Activated CD4-positive, alpha-beta T cell treated with anti-CD3 and anti-CD28 coated beads, Interleukin-2, amount 50 U/mL, for 48 hours (primary cell): ENCODE measurements at places on chromosomes 4 and X.

DNA sequence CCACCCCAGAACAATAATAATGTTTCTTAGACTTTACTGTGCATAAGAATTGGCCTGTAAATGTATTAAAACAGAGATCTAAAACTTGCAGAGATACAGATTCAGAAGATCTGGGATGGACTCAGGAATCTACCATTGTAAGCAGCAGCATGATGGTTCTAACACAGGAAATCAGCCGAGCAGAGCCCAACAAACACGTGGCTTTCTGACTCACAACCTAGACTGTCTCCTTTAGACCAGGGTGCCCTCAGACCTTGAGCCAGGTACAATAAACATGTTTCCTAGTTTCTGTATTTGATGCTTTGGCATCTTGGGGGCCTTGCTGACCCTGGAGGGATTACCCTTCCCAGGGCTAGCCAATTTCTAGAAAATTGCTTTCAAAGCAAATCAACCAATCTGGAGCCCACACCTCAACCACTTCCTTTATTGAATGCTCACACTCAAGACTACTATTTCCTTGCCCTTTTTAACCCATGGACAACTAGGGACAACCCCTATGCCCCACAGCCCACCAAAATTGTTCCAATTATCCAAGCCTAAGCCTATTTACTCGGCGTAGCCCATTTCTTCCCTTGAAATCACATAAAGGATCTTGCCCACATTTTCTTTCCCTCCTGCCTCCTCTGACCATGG is 80.5 kb downstream of the TBC1D9 start:
- DNase-seq: no peak

- no peak for DNase-seq
These were observed 18.2 kb downstream of the UBE2D3 start for GRCh38 chr4:102809190-102809589.

GRCh38 chrX:10492250-10492649 is 128.1 kb downstream of the MID1 start:
- DNase-seq: no peak

DNA sequence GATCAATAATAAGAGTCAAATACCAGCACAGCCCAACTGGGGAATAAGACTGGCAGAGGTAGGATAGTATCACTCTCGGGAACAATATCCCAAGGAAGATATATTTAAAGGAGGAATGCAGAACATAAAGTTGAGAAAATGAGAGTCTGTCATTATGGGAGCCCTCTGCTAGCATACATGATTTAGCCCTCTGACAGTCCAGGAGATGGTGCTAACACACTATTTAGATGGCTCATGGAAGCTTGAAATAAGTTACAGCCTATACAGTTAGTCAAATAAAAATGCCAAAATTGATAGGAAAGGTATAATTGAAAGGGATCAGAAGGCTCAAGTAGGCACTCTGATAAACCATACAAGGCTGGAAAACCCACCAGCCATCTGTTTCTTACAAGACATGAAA is 201.0 kb upstream of the NEIL3 start:
- no peak for DNase-seq

GRCh38 chr4:64079316-64079715 is 329.9 kb downstream of the TECRL start:
- no peak for DNase-seq

GRCh38 chrX:52359614-52360232 is 9.1 kb upstream of the XAGE2 start:
- no peak for DNase-seq

GRCh38 chr4:167079762-167080161 is 154.5 kb downstream of the SPOCK3 start:
- no peak for DNase-seq

DNA sequence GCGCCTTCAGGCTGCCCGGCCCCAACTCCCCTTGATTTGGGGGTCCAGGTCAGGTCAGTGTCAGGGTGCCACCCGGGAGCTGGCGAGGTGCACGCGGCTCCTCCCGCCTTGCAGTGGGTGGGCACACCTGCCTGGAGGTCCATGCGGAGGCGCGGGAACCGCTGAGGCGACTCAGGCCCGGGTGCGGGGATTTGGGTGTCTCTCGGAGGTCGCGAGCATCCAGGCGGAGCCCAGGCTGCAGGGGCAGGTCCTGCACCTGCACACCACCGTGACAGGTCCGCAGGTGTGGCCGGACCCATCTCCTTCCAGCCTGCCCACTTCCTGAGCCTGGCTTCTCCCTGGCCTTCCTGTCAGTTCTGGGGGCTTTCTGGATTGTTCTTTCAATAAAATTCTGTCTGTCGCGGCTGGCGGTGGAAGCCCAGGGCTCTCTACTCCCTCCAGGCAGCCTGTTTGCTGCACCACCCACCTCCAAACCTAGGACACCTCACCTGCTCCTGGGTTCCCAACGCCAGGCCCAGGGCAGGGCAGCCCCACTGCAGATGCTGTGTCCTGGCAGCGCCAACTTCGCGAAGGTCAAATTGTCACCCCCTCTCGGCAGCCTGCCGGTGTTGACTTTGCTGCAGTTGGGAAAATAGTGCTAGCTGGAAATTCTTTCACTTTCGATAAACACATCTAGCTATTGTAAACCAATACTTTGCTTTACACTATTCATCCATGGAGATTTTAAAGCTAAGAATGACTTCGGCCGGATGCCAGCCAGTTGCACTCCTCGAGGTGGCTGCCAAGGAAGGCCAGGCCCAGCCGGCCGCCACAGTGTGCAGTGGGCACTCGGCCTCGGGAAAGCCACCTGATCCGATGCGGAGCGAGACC is 35.9 kb downstream of the FGFRL1 start:
- no peak for DNase-seq

DNA sequence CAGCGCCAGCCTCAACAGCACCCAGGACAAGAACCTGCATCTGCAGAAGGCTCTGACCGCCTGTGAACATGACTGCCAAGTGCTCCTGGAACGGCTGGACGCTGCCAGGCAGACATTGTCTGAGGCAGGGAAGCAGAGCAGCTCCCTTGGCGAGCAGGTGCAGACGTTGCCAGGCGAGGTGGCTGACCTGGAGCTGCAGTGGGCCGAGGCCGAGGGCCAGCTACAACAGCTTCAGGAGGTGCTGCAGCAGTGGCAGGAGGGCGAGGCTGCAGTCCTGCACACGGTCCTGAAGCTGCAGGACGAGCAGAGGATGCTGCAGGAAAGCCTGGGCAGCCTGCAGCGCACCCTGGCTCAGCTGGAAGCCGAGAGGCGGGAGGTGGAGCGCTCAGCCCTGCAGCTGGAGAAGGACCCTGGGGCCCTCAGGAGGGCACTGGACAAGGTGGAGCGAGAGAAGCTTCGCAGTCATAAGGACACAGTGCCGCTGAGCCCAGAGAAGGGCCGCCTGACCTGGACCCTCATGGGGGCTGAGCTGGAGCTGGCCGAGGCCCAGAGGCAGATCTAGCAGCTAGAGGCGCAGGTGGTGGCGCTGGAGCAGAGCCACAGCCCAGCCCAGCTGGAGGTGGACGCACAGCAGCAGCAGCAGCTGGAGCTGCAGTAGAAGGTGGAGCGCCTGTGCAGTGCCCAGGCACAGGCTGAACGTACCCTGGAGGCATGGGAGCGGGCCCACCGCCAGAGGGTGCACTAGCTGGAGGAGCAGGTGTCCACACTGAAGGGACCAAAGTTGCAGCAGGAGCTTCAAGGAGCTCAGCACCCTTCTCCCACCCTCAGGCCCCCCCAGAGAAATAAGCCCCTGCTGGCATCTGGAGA is 16.4 kb downstream of the SMIM10L2A start:
- DNase-seq: no peak

DNA sequence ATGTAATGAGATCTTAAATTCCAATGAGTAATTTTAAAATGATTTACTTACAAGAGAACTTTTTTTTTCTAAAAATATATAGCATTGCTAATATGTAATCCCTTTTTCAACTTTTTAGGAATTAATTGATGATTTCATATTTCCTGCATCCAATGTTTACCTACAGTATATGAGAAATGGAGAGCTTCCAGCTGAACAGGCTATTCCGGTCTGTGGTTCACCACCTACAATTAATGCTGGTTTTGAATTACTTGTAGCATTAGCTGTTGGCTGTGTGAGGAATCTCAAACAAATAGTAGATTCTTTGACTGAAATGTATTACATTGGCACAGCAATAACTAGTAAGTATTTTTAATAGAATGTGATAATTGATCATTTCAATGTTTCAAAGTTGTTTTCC is 113.2 kb downstream of the USP9X start:
- DNase-seq: no peak

- DNase-seq: no peak
These were observed 276.8 kb downstream of the FBXW7 start for GRCh38 chr4:152258804-152259708.

DNA sequence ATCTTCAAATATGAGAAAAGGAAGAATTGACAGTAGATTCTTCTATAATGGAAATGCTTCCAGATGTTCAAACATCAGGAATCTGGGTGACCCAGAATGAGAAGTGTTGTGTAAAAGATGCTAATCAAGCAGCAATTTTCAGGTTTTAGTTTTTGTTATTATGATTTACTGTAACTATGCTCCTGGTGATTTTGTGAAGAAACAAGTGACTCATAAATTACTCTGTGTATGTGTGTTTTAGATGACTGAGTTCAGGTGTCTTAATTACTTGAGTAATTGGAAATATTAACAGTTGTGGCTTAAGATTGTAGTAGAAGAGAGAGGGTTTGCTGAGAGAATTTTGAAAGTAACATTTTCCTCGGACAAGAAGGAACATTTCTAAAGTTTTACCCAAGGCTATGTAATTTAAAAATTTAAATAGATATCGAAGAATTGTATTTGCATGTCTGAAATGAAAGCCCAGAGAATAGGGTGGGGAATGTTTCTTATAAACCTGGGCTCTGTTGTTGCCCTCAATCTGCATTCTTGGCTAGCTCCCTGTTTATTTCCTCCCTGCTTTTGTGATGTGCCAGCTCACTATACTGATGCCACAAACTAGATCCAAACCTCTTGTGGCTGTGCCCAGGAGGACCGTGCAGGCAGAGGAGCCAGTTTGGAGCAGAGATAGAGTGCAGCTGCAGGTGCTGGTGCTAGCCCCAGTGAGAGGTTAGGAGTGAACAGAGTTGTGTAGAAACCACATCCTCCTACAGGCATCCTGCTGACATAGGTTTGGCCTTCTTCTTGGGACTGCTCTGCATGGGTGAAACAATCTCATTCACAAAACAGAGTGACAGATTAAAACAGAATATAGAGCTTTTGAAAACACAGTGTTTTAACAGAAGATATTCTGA is 25.4 kb upstream of the TNIP3 start:
- DNase-seq: peak; percentile 41

- peak; percentile 1 for DNase-seq
These were observed 24.0 kb downstream of the TAB3 start for GRCh38 chrX:30865015-30865414.

- DNase-seq: no peak
These were observed 104.3 kb upstream of the TTC29 start for GRCh38 chr4:147049946-147050345.

DNA sequence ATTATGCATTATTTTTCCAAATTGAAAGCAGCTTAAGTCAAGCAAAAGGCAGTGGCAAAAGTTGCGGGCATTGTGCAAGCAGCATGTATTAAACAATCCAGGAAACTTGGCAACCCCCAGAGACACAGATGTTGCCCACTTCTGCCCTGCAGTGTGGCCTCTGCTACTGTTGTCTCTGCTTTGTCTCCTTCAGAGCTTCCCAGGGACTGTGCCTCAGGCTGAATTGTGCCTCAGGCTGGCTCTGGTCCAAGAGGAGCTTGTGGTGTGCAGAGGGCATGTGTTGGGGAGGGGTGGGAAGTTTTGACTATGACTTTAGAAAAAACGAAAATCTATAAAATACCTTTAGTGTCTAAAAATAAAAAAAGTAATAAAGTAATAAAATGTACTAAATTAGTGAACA is 201.4 kb downstream of the CCSER1 start:
- no peak for DNase-seq

DNA sequence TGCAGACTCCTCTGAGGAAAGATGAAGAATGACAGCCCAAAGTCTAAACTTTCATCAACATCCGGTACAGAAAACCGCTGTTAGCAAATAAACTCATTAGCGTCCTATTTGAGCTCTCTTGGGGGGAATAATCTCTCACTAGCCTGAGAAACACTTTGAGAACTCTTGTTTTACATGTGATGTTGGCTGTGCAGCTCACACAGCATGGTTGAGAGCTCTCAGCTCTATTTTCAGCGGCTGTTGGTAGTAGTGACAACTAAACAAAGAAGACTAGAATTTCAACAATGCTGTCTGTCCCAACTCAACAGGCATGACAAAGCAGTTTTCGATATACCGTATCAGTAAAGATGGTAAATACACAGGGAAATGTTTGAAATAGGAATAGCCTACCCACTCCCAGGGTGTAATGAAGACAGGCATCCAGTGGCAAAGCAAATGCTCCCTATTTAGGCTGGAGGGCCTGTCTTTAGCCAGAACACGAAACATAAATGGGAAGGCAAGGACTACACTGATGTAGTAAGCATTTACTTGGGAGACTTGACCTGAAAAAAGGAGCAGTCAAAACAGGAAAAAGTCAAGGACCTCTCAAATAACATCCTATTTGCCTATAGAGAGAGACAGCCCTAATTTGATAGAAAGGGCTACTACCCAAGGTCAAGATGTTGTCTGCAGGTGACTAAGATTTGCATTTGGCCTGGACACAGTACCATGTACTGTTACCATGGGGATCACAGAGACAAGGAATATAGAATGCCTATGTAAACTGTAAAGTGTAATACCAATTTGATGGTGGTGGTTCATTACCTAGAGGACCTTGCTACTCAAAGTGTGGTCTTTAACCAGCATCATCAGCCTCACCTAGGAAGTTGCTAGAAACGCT is 60.4 kb downstream of the PPEF2 start:
- no peak for DNase-seq

- peak; percentile 93 for DNase-seq
These were observed 174.5 kb downstream of the NSUN7 start for GRCh38 chr4:40924096-40924792.

- DNase-seq: no peak
These were observed 57.7 kb downstream of the IL13RA2 start for GRCh38 chrX:114959729-114960128.

- no peak for DNase-seq
These were observed 207.8 kb upstream of the PCDH18 start for GRCh38 chr4:137740141-137740540.

- no peak for DNase-seq
These were observed 9.9 kb upstream of the GPR101 start for GRCh38 chrX:137043736-137044135.

GRCh38 chrX:150765782-150766350 is 72.7 kb downstream of the MTMR1 start:
- DNase-seq: no peak

- no peak for DNase-seq
These were observed 24.3 kb upstream of the TET2 start for GRCh38 chr4:105122350-105122749.

DNA sequence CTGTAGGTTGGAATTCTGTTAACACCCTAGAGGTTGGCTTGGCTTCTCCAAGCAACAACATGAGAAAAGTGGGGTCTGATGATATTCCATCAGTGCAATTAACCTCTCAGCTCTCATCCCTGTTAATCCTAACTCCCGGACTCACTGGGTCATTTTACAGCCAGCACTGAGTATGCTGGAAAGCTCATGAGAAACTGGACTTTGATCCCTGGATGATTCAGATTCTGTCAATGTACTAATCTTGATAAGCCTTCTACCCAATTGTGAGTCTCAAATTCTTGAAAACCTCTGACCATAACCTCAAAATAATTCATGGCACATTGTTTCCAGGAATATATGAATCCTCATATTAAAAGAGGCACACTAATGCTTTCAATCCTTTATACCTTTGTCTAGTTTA is 244.3 kb upstream of the DCAF8L1 start:
- no peak for DNase-seq
